ENCODE measurements at places on chromosomes 4 and X.

DNA sequence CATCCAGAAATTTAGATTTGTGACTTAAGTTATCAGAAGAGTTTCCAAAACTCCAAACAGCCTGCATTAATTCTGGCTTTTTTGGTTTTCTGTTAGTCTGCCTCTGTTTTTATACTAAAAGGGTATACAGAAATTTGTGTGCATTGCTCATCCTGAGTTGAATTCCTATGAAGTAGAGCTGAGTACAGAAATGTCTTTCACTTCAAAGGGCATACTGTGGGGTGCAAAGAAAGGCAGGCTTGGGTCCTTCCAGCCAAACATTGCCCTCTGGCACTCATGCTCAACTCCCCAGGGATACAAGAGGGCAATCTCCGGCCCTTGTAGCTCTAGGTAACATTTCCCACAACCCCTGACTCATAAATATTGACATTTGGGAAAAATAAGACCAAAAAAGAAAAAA lies 27.6 kb upstream of the TMEM184C start:
- no peak for DNase-seq

- no peak for DNase-seq
Observed at GRCh38 chr4:21377046-21377445, 571.5 kb downstream of the KCNIP4 start.

- no peak for DNase-seq
Observed at GRCh38 chr4:143202824-143203223, 18.1 kb downstream of the USP38 start.

- DNase-seq, result no peak
Observed at GRCh38 chrX:148940411-148940996, 440.1 kb downstream of the AFF2 start.

- no peak for DNase-seq
Observed at GRCh38 chrX:21944136-21944615, 3.7 kb downstream of the SMS start.

- DNase-seq, result no peak
Observed at GRCh38 chrX:15745179-15745578, 7.1 kb downstream of the CA5B start.

- DNase-seq, result no peak
Observed at GRCh38 chrX:99242001-99242400, 1168.1 kb downstream of the PCDH19 start.

- no peak for DNase-seq
Observed at GRCh38 chr4:121705521-121705920, 8.7 kb upstream of the ANXA5 start.

- no peak for DNase-seq
Observed at GRCh38 chrX:12269484-12269883, 131.2 kb downstream of the FRMPD4 start.

DNA sequence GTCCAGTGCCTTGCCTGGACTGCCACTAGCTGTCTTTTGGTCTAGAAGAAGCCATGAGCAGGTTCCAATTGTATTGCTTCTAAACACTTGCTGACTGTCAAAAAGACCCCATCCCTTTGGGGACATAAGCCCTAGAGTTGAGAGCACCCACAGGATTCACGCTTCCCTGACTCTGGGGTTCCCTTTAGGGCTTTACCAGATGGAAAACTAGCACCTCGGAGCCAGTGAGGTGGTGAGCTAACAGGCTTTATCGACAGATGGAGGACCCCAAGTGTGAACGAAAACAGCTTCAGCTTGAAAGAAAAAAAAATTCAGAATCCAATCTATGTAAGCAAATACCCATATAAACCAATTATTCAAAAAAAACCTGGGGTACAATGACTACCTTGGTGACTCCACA lies 90.8 kb downstream of the NAA11 start:
- no peak for DNase-seq

- no peak for DNase-seq
Observed at GRCh38 chr4:56464581-56464980, 2.8 kb upstream of the SRP72 start.

DNA sequence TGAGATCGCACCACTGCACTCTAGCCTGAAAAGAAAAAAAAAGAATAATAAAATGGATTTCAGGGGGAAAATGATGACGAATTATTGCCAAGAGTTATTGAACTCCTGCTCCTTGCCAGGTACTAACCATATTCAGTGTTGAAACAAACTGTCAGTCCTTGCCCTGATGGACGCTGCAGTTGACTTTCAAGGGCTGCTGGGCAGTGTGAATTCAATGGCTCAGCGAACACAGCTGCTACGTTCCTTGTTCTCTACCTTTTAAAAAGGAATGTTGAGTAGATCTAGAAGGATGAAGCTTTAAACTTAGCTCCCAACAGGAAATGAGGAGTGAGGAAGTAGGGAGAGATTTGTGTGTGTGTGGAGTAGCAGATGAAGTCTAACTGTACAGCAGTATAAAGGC lies 2.7 kb downstream of the LIMCH1 start:
- DNase-seq, result no peak

GRCh38 chr4:13464973-13465372 lies 19.2 kb downstream of the RAB28 start:
- DNase-seq, result no peak

DNA sequence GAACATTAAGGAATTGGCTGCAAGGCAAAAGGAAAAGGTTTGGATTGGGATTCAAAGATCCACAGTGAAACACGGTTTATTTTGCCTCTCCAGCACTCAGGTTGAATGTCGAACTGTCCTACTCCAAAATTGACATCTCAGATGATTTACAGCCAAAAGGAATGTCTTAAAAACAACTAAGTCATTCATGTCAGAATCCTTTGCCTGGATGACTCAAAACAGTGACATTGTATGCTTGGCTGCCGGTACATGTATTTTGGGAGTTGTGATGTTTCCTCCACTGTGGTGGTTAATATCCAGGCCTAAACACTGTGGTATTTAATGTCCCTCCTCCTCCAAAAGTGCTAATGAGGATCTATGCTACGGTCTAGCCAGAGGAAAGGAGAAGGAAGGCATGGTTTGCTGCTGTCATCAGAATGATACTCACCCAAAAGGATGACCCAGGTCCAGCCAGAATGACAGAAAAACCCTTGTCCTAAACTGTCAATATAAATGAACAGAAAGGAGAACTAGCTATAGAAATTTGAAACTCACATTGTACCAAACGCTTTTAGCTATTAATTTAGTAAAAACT lies 20.9 kb downstream of the PGM2 start:
- no peak for DNase-seq

DNA sequence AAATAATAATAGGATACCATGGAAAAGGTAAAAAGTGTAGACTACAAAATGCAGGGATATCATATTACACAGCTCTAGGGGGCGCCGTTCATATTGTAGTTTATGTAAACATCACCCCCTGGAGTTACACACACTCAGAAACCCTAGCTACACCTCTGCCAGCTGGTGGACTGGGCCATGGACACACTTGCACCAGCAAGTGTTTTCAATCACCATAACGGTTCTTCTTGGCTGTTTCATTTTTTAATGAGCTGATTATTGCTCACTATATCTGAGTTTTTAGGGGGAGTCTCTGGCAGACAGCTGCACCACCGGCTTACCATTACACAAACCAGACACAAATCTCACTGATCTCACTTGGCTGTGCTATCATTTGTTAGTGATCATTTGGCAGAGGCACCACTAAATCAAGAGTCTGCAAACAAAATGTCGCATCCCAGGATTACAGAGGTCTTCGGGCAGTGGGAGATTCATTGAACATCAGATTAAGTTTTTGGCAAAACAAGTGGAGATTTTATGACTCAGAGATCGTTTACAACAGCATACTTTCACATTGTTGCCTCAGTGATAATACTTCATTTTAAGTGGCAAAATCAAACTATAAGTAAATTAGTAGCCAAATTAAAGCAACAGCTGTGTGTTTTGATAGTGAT lies 185.7 kb downstream of the UNC5C start:
- peak; percentile 6 for DNase-seq

DNA sequence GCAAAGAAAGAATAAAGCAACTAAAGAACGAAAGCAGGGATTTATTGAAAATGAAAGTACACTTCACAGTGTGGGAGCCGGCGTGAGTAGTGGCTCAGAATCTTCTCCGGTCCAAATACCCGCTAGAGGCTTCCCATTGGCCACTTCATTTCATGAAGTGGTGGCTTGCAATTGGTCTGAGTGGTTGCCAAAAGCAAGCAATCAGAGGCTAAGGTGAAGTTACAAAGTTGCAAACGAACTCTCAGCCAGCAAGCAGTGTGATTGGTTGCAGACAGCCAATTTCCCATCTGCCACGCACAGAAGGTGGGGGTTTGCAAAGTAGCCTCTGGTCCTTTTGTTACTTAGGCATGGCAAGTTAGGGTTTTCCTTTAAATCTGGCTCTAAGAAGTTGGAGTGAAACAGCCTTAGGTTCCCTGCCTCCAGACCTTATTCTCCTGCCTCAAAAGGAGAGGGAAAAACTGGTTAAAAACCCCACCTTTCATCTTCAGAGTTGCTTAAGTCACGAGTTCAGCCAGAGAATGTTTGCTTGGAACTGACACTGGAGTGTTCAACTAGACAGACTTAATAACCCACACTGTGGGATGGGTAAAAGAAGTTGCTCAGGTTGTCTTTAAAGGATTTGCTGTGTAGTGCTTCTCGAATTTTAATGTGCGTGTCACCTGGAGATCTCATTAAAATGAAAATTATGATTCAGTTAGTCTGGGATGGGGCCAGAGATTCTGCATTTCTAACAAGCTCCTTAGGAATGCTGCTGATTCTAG lies 6.9 kb upstream of the CLOCK start:
- DNase-seq, result peak; percentile 32

GRCh38 chrX:21840193-21840545 lies 752 bp downstream of the MBTPS2 start:
- DNase-seq, result no peak

DNA sequence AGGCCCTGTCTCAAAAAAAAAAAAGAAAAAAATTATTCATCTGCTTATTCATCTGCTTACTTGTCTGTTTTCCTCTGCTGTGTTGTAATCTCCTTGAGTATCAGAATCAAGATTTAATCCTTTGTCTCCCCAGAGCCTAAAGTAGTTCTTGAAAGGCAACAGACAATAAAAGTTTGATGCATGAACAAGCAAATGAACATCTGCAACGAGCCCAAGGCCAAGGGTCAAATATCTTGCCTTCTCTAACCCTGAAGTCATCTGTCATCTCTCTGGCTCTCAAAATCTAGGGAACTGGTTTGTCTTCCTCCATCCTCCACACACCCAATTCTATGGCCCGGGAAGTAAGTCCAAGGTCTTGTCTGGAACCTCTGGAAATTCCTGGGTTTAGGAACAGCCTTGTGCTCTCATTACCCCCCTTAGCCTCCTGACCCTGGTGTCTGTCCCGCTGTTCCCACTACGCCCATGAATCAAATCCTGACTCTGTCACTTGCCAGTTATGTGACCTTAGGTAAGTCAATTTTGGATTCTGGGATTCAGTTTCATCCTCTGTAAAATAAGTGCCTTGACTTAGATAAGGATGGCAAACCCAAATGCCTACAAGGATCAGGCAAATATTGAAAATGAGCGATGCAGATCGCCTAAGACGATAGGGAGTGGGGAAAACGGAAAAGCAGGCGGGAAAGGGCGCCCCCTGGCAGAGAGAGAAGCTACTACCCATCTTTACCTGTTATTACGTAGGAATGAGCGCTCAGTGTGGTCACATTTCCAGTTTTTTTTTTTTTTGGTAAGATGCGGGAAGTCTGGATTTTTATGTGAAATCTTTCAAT lies 102.7 kb upstream of the DHX15 start:
- no peak for DNase-seq

DNA sequence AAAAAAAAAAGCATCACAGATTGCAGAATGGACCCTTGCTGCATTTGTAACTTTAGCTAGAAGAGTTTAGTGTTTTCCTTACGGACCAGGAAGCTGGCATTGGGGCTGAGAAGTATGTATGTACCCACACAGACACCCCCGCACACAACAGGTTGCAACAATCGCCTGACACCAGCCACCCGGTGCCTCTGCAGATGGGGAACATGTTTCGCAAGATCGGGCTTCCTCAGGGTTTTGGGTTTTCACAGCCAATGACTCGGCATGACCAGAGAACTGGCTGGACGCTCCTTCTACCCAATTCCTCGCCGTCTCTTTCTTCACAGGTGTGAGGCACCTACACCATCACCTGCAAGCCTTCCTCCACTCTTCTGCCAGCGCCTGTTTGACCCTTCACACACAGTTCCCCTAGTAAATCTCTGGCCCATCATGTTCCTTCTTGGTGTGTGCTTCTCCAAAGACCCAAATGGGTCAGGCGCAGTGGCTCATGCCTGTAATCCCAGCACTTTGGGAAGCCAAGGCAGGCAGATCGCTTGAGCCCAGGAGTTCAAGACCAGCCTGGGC lies 70.4 kb downstream of the DHRSX start:
- DNase-seq, result no peak

DNA sequence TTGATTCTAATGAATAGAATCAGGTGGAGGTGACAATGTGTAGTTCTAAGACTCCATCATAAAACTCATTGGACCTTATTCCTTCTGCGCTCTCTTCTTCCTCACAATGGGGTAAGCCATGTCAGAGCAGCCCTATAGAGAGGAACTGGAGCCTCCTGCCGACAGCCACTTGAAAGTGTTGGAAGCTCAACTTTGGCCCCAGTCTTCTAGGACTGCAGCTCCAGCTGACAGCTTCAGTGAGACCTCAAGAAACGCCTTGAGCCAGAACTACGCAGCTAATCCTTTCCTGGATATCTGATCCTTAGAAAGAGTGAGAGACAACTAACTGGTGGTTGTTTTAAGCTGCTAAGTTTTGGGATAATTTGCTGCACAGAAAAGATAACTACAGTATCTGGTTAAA lies 22.1 kb upstream of the ADH7 start:
- DNase-seq, result no peak

- DNase-seq, result no peak
Observed at GRCh38 chr4:143099693-143100092, 85.0 kb upstream of the USP38 start.

- no peak for DNase-seq
Observed at GRCh38 chr4:137361756-137362470, 170.4 kb downstream of the PCDH18 start.

DNA sequence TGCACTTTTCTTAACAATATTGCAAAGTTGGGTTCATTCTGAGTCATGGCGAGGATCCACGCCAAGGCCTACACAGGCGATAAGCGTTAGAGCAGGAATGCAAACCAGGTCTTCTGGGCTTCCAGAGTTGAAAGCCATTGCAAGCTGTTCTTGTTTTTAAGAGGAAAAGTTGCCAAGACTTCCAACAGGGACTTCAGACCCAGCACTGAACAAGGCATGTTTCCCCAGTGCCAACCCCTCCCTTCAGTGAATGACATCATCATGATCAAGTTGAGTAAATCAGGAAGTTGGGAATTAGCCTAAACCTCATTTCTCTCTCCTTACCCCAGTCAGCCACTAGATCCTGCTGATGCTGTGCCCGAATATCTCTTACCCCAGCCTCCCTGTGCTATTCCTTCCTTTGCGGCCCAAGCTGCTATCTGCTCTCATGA lies 355.1 kb downstream of the HS3ST1 start:
- no peak for DNase-seq

All from HFF-Myc (cell line).